Activated T-helper 2 cell treated with anti-CD3 and anti-CD28 coated beads, Interferon-gamma antibody, Interleukin-2, Interleukin-4, amounts not matched to agents 10 μg/mL and 5 μg/mL and 100 μg/mL, durations not matched to agents 14 hours and 24 hours and 36 hours (primary cell): ENCODE measurements at places on chromosomes 1 and 21.

DNA sequence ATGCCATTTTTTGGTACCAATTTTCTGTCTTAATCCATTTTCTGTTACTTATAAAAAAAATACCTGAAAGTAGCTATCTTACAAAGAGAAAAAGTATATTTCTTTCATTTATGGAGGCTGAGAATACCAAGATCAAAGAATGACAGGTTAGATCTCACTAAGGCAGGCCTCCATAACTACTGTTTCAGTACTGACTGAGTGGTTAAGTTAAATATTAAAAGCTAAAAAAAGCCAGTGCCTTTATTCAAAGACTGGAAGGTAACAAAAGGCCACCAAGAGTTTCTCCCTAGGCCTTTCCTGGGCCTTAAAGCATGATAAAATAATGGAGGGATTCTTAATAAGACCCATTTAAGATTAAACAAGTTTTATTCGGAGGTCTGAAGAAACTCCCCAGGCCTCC is 687.7 kb upstream of the ADGRL4 start:
- no peaks in the 10 kb centered on the region for H3K36me3 ChIP-seq
- H3K4me1 ChIP-seq = no peaks in the 10 kb centered on the region
- no peaks in the 10 kb centered on the region for H3K27me3 ChIP-seq
- H3K4me3 ChIP-seq = no peak overlapping the region

- no peak overlapping the region for H3K27ac ChIP-seq
- DNase-seq = no peak
- no peaks in the 10 kb centered on the region for H3K27me3 ChIP-seq
- no peak overlapping the region for H3K4me3 ChIP-seq
- H3K4me1 ChIP-seq = no peaks in the 10 kb centered on the region
Measured at GRCh38 chr1:164823486-164824279, 264.7 kb downstream of the PBX1 start.

GRCh38 chr1:218983433-218983832 is 190.2 kb upstream of the LYPLAL1 start:
- DNase-seq = no peak
- H3K27me3 ChIP-seq = no peaks in the 10 kb centered on the region
- H3K36me3 ChIP-seq = no peaks in the 10 kb centered on the region
- no peak overlapping the region for H3K4me3 ChIP-seq
- H3K4me1 ChIP-seq = no peaks in the 10 kb centered on the region
- no peak overlapping the region for H3K27ac ChIP-seq

GRCh38 chr1:25692560-25692959 is 76.0 kb downstream of the MAN1C1 start:
- no peak overlapping the region for H3K4me3 ChIP-seq
- no peak for DNase-seq
- peaks cover 66% of the 10 kb centered on the region for H3K27me3 ChIP-seq
- H3K27ac ChIP-seq = no peak overlapping the region
- no peaks in the 10 kb centered on the region for H3K36me3 ChIP-seq

DNA sequence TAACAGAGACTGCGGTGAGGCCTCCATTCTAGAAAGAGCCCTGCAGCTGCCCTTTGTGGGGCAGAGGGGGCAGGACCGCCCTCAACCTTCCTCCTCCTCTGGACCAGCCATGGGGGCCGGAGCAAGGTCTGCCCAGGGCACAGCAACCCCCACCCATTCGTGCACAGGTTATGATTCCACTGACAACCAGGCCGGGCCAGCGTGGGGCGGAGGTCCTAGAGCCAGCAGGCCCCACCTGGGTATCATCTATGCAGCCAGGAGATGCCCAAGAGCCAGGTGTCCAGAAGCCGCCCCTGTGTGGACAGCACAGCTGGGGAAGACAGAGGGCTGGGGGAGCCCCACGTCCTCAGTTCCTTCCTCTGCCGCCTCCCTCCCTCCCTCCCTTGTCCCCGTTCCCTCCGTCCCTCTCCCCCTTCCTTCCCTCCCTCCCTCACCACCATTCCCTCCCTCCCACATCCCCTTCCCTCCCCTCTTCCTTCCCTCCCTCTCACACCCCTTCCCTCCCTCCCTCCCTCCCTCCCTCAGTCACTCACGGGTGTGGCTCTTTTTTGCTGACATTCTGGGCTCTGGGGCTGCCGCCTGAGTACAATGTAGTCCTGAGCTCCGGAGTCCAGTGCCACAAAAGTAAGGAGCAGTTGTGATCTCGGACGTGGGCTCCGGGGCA is 12.3 kb downstream of the RNF223 start:
- H3K27ac ChIP-seq = no peak overlapping the region
- H3K36me3 ChIP-seq = peaks cover 3% of the 10 kb centered on the region
- H3K4me3 ChIP-seq = peak overlapping the region; percentile 71
- peaks cover 20% of the 10 kb centered on the region for H3K4me1 ChIP-seq
- peaks cover 32% of the 10 kb centered on the region for H3K27me3 ChIP-seq

- DNase-seq = no peak
- no peak overlapping the region for H3K4me3 ChIP-seq
- no peaks in the 10 kb centered on the region for H3K4me1 ChIP-seq
- H3K36me3 ChIP-seq = no peaks in the 10 kb centered on the region
- no peaks in the 10 kb centered on the region for H3K27me3 ChIP-seq
Measured at GRCh38 chr1:242449661-242450060, 74.8 kb downstream of the PLD5 start.

- H3K27me3 ChIP-seq = peaks cover 38% of the 10 kb centered on the region
- no peak for DNase-seq
- H3K4me3 ChIP-seq = peak overlapping the region; percentile 69
- no peak overlapping the region for H3K27ac ChIP-seq
- H3K4me1 ChIP-seq = peaks cover 14% of the 10 kb centered on the region
Measured at GRCh38 chr1:35708441-35708921, 10.2 kb downstream of the C1orf216 start.

- peaks cover 2% of the 10 kb centered on the region for H3K27me3 ChIP-seq
- DNase-seq = no peak
- no peaks in the 10 kb centered on the region for H3K36me3 ChIP-seq
- H3K27ac ChIP-seq = no peak overlapping the region
Measured at GRCh38 chr1:59767119-59767518, 47.6 kb upstream of the HOOK1 start.

GRCh38 chr1:155105604-155106011 is 22.1 kb upstream of the EFNA1 start:
- H3K27me3 ChIP-seq = peaks cover 14% of the 10 kb centered on the region
- H3K27ac ChIP-seq = no peak overlapping the region
- H3K4me1 ChIP-seq = no peaks in the 10 kb centered on the region
- no peak overlapping the region for H3K4me3 ChIP-seq
- no peaks in the 10 kb centered on the region for H3K36me3 ChIP-seq

DNA sequence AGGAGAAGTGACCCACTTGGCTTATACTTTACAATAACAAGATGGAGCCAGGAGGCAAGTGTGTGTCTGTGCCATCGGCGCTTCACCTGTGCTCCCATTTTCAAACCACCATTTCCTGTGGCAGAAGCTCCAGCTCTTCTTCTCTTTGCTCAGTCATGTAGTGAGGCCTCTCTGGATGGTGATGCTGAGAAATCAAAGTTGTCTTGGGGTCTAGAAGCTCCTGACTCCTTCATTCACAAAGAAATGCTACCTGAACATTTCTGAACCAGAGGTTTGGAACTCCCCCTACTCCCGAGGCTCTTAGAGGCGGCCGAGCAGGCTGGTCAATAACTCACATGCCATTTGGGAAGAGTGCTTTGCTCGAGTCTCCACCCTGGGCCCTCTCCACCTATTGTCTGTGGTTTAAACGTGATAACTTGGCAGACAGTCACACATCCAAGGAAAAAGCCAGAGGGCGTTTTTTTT is 18.0 kb downstream of the SLAMF1 start:
- peaks cover 85% of the 10 kb centered on the region for H3K36me3 ChIP-seq
- DNase-seq = no peak
- no peaks in the 10 kb centered on the region for H3K27me3 ChIP-seq
- H3K4me1 ChIP-seq = peaks cover 95% of the 10 kb centered on the region
- peak overlapping the region; percentile 60 for H3K4me3 ChIP-seq
- peak overlapping the region; percentile 100 for H3K27ac ChIP-seq

GRCh38 chr1:10909697-10910680 is 102.5 kb upstream of the TARDBP start:
- no peak overlapping the region for H3K27ac ChIP-seq
- H3K27me3 ChIP-seq = peaks cover 27% of the 10 kb centered on the region
- no peak overlapping the region for H3K4me3 ChIP-seq
- DNase-seq = peak; percentile 51

GRCh38 chr1:3543076-3544039 is 68.0 kb downstream of the MEGF6 start:
- no peak for DNase-seq
- no peaks in the 10 kb centered on the region for H3K27me3 ChIP-seq
- no peak overlapping the region for H3K27ac ChIP-seq
- H3K4me3 ChIP-seq = no peak overlapping the region

GRCh38 chr1:84861988-84862644 is 30.9 kb downstream of the LPAR3 start:
- H3K4me3 ChIP-seq = peak overlapping the region; percentile 26
- H3K27ac ChIP-seq = no peak overlapping the region
- no peaks in the 10 kb centered on the region for H3K36me3 ChIP-seq
- no peak for DNase-seq

GRCh38 chr1:234683861-234684632 is 74.1 kb upstream of the IRF2BP2 start:
- no peak for DNase-seq
- H3K4me3 ChIP-seq = no peak overlapping the region
- H3K36me3 ChIP-seq = peaks cover 6% of the 10 kb centered on the region
- H3K4me1 ChIP-seq = peaks cover 3% of the 10 kb centered on the region

- H3K27me3 ChIP-seq = peaks cover 6% of the 10 kb centered on the region
- H3K4me1 ChIP-seq = peaks cover 62% of the 10 kb centered on the region
- H3K36me3 ChIP-seq = no peaks in the 10 kb centered on the region
- H3K27ac ChIP-seq = peak overlapping the region; percentile 74
- no peak overlapping the region for H3K4me3 ChIP-seq
Measured at GRCh38 chr1:119656410-119656955, 8.4 kb upstream of the ZNF697 start.

- H3K4me3 ChIP-seq = no peak overlapping the region
- H3K27ac ChIP-seq = no peak overlapping the region
- peaks cover 15% of the 10 kb centered on the region for H3K4me1 ChIP-seq
- DNase-seq = no peak
Measured at GRCh38 chr1:77047575-77047974, 171.7 kb downstream of the PIGK start.

DNA sequence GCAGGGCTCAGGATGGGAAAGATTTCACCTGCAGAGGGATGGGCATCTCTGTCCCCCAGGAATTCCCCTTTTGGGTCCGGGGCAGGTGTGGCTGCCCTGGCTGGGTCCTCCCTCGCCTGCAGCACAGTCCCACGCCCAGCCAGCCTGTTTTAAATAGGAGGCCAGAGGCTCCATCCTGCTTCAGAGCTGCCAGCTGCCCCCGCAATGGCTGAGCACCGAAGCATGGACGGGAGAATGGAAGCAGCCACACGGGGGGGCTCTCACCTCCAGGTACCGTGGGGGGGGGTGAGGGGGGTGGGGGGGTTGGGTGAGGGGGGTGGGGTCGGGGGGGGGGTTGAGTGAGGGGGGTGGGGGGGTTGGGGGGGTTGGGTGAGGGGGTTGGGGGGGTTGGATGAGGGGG is 3.6 kb downstream of the SCNN1D start:
- DNase-seq = no peak
- H3K36me3 ChIP-seq = no peaks in the 10 kb centered on the region
- no peak overlapping the region for H3K4me3 ChIP-seq
- H3K27ac ChIP-seq = no peak overlapping the region
- no peaks in the 10 kb centered on the region for H3K27me3 ChIP-seq

DNA sequence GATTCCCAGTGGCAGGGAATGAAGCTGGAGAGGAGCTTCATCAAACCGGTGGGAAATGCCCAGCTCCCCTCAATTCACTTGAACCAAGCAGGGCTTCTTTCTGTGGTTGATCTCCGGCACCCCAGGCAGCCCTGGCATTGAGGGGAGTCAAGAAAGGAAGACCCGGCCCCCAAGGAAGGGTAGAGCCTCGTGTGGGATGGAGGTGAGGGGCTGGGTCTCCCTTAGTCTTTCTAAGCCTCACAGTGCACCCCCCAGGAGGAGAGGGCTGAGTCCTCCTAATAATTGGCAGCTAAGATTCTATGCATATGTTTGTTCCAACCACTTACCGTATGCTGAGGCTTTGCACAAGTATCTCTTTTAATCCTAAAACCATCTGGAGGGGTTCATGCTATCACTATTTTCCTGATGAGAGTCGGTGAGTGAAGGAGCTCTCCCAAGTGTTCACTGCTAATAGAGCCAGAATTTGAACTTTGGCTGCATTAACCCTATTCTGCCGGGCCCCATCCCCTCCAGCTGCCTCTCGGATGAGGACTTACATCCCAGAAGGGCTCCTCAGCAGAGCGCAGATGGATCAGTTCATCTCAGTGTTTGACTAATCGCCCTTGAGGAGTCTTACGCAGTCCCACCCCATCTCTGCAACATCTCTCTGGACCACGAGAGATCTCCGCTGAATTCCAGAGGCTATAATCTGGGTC is 33.1 kb upstream of the TMEM51 start:
- H3K36me3 ChIP-seq = no peaks in the 10 kb centered on the region
- H3K4me1 ChIP-seq = no peaks in the 10 kb centered on the region
- DNase-seq = no peak
- no peak overlapping the region for H3K4me3 ChIP-seq

GRCh38 chr1:185369786-185370185 is 52.7 kb upstream of the IVNS1ABP start:
- no peaks in the 10 kb centered on the region for H3K36me3 ChIP-seq
- H3K4me1 ChIP-seq = peaks cover 18% of the 10 kb centered on the region
- no peak overlapping the region for H3K27ac ChIP-seq
- H3K4me3 ChIP-seq = no peak overlapping the region

DNA sequence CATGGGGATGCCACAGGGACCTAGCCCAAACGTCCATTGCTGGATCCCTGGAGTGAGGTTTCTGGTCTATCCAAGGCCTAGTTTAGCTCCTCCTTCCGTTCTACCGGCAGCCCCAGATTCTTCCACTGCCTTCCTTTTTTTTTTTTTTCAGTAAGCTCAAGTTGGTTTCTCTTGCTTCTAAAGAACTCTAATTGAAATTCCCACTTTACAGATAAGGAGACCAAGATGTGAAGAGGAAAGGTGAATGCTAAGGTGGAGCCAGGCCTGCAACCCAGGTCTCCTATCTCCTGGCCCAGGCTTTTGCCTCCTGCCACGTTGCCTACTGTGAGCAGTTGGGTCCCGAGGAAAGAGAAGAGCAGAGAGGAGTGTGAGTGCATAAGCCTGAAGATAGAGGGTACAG is 31.5 kb upstream of the CLIC4 start:
- DNase-seq = no peak
- H3K27me3 ChIP-seq = no peaks in the 10 kb centered on the region
- H3K27ac ChIP-seq = no peak overlapping the region

- DNase-seq = peak; percentile 38
- no peaks in the 10 kb centered on the region for H3K27me3 ChIP-seq
- no peak overlapping the region for H3K4me3 ChIP-seq
- no peaks in the 10 kb centered on the region for H3K4me1 ChIP-seq
Measured at GRCh38 chr1:202135221-202135721, 9.3 kb downstream of the ARL8A start.

DNA sequence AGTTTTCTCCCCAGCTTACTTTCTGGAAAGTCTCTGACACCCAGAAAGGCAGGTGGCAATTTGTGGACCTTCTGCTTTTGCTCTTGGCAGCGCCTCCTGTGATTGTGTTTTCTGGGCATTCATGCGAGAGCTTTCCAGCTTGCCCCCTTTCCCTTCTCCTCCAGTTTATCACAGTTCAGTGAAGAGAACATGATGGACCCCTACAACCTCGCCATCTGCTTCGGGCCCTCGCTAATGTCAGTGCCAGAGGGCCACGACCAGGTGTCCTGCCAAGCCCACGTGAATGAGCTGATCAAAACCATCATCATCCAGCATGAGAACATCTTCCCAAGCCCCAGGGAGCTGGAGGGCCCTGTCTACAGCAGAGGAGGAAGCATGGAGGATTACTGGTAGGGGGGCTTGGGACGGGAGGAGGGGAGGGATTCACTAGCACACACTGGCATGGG is 24.3 kb upstream of the IKBKE start:
- peaks cover 62% of the 10 kb centered on the region for H3K36me3 ChIP-seq
- H3K27ac ChIP-seq = no peak overlapping the region
- peaks cover 5% of the 10 kb centered on the region for H3K4me1 ChIP-seq
- H3K4me3 ChIP-seq = no peak overlapping the region
- H3K27me3 ChIP-seq = no peaks in the 10 kb centered on the region
- no peak for DNase-seq
